ENCODE measurements at places on chromosomes 6 and 20.

DNA sequence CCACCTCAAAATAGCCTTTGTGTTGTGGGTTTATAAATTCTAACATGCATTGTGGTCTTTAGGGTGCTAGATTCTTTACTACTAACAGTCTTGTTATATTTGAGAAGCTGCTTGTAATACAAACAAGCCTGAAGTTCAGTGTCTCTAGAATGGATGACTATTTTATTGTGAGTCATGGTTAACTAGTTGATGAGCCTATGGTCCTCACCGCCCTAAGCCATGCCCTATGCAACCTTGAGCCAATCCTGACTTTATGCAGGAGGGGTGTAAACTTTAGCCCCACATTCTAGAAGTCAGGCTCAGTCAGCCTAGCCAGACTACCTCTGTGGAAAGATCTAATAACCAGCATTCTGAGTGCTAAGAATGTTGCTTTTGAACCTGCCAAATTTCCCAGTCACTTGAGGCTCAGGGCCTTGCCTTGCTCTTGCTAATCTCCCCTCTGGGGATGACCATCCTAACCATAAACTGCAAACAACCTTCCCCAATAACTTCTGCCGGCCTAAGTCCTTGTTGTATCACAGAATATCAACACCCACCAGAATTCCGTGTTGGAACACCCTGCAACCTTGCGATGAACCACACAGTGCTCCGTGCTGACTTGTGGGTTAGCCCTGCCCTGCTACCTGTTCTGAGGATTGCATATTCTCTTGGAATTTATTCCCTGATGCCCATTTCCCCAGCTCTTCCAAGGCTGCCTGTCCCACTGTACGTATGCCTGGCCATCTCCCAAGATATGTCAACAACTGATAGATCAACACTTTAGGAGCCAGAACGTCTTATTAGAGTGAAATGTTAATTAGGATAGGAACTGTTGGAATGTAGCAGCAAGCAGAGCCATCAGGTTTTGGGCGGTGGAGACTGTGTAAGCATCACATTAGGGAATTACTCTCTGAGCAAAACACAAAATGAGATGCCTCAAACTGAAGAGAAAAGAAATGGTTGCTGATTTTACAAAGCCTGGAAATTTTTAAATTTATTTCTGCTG, 71.7 kb upstream of the CEP85L start:
- no peak for DNase-seq

GRCh38 chr6:3749067-3749841, 2.3 kb downstream of the PXDC1 start:
- no peak for DNase-seq

- DNase-seq = no peak
Observed at GRCh38 chr6:132548746-132549463, 3.6 kb upstream of the TAAR8 start.

- DNase-seq = no peak
Observed at GRCh38 chr6:18507018-18507415, 119.9 kb downstream of the RNF144B start.

- DNase-seq = no peak
Observed at GRCh38 chr6:151722342-151722741, 85.1 kb upstream of the ESR1 start.

DNA sequence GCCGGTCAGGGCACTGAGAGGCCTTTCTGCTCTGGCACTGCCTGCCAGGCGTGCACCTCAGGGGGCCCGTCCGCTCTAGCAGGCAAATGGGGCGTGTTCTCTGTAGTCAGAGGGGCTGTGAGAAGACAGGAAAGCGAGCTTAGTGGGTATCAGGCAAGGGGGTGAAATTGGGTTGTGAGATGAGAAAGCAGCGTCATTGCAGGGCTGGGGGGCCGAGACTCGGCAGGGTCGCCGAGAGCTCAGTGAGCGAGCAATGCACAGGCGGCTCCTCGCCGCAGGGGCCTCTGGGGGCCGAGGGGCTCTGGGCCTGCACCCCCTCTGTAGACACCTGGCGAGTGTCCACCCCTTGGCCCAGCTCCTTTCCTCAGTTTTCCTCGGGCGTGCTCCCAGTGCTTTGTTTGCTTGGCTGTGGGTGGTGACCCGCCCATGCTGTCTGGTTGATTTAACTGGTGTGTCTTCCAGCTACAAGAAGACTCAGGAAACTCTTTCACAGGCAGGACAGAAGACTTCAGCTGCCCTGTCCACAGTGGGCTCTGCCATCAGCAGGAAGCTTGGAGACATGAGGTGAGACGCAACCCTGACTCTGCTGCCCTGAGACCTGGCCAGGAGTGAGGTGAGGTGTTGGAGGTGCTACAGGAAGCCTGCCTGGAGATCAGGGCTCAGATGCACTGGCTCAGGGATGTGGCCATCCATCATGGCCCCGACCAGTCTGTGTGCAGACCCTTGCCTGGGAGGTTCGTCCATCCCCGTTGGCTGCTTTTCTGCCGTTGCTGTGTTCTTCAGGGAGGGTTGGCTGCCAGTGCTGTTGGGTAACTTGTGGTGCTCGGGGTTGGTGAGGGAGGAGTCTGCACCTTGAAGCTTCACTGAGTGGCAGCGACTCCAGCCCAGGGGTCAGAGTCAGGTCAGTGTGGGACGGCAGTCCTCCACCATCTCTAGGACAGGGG, 12.4 kb upstream of the DNAJC5 start:
- DNase-seq = no peak

DNA sequence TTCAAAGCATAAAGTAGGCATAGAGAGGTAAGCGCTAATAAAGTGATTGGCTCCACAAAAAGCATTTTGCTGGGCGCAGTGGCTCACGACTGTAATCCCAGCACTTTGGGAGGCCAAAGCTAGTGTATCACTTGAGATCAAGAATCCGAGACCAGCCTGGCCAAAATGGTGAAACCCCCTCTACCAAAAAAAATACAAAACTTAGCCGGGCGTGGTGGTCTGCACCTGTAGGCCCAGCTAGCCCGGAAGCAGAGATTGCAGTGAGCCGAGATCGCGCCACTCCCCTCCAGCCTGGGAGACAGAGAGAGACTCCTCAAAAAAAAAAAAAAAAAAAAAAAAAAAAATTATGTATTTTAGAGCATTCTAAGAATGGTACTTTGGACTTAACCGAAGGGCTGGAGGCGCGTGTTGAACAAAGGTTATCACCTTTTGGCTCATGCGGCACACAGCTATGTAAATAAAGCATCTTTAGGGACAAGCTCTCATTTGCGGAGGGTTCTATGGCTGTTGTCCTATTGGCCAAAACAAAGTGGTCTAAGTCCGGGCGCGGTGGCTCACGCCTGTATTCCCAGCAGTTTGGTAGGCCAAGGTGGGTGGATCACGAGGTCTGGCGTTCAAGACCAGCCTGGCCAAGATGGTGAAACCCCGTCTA, 17.4 kb downstream of the HFE start:
- DNase-seq = no peak

DNA sequence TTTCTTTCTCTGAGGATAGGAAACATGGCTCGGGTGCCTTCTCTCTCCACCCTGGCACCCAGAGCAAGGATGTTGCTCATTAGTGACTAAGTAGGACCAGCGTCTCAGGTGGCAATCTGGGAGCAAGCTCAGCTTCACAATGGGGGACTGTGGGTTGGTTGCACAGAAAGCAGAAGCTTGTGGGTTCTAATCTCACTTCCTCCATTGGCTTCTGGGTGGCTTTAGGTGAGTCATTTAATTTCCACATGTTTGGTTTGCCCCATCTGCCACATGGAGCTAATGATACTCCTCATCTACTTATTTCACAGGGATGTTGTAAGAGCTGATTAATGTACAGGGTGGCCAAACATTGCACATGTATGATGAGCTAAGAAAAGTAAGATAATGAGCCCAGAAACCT, 54.8 kb upstream of the AKIRIN2 start:
- DNase-seq = peak; percentile 4

DNA sequence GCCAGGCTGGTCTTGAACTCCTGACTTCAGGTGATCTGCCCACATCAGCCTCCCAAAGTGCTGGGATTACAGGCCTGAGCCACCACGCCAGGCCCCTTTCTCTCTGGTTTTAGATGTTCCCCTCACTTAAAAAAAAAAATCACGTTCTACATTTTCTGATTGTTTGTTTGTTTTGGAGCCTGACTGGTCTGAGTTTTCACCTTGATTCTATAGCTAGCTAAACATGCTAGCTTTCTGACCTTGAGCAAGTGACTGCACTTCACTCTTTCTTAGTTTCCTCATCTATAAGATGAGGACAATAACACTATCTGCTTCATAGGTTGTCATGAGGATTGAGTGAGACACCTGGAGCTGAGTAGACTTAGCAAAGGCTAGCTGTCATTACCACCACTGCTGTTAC, 43.7 kb downstream of the SHLD1 start:
- DNase-seq = no peak
